ENCODE measurements at places on chromosomes 11 and 22.

DNA sequence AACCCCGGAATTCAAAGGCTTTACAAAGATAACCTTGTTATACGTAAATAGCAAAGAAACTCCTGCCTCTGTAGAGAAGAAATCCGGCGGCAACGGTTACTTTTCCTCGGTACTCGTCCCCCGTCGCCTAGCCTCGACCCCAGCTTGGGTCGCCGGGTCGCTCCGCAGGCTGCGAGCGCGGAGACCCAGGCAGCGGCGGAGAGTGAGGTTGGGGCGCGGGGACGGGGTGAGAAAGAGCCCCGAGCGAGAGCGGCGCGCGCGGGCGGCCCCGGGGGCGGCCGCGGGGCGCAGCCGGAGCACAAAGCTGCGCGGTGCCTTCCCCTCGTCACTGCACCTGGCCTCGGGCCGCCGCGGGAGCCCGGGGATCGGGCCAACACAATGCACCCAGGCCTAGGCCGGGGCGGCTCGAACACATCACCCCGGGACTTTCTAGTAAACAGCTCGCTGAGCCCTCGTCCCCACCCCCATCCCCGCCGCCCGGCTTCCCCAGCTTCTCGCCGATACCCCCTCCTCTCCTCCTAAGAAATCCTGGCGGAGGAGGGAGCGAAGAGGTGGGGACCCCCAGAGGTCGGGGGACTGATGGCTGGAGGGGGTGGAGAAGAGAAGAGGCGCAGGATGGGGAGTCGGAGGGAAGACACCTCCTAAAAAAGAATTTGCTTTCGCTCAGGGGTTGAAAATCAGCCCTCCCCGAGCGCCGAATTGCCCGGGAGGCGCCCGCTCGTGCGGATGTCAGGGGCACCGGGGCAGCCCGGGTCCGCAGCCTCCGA is 845 bp downstream of the MPPED2 start:
- DNase-seq, result no peak

GRCh38 chr11:8723711-8724110 is 41.1 kb downstream of the RPL27A start:
- no peak for DNase-seq

DNA sequence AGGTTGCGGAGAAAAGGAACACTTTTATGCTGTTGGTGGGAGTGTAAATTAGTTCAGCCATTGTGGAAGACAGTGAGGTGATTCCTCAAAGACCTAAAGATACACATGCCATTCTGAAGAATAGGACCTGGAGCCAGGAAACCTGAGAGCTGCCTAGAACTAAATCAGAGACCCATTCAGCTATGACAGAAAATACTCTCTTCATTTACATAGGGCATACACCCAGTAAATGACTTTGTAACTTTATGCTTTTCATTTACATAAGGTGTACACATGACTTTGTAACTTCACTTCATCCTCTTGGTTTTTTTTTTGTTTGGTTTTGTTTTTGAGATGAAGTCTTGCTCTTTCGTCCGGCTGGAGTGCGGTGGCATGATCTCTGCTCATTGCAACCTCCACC is 25.1 kb upstream of the APLNR start:
- no peak for DNase-seq

DNA sequence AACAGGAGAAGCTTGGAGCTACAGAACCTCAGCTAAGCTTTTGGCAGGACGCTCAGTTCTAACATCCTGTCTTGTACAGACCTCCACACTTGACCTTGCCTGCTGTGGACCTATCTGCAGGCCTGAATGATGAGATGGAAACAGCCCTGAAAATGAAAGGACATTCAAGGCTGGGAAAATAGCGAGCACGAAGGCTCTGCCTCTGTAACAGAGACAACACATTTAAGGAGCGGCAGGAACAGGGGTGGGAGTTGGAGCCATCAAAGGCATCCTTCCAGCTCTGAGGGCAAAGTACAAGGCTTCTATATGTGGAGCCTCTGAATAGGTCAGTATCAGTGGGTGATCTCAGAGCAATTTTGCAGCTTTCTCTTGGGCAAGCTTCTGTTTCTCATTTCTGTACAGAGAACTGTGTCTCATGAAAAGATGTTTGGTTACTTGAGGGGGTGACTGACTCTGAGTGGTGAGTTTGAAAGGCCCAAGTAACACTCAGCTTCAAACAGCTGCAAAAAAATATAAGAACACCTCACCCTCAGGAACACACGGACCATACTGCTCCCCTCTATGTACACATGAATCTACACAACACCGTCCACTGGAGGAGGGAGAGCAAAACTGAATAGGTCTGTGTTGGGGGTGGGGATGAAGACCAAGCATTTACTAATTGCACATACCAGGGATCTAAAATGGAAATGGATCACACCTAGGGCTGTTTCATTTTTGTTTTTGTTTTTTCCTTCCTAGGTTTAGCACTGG is 101.6 kb downstream of the CCDC81 start:
- DNase-seq, result no peak

DNA sequence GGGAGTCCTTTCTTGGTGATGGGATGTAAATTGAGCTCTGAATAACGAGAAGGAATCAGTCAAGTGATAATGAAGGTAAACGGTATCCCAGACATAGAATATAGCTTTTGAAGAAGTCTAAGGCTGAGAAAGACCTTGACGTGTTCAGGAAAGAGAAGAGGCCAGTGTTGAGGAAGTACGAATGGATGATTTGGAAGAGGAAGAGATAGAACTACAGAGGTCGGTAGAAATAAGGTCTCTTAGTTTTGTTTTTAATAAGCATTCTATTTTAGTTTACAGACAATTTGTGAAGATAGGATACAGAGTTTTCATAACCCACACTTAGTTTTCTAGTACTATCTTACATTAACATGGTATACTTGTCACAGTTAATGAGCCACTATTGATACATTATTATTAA is 1598.1 kb downstream of the FAM181B start:
- DNase-seq, result no peak

- peak; percentile 27 for DNase-seq
Measured at GRCh38 chr11:125935618-125936199, 10.1 kb upstream of the VSIG10L2 start.

DNA sequence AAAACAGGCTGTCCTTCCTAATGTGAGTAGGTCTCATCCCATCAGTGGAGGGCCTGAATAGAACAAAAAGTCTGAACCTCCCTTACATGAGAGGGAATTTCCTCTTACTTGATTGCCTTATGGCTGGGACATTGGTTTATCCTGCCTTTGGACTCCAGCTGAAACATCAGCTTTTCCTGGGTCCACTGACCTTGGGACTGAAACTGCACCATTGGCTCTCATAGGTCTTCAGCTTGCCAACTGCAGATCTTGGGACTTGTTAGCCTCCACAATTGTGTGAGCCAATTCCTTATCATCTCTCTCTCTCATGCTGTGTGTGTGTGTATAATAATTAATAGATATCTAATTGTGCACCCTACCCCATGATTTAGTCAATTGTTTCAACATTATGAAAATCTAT is 375.3 kb upstream of the DDI1 start:
- DNase-seq, result no peak

DNA sequence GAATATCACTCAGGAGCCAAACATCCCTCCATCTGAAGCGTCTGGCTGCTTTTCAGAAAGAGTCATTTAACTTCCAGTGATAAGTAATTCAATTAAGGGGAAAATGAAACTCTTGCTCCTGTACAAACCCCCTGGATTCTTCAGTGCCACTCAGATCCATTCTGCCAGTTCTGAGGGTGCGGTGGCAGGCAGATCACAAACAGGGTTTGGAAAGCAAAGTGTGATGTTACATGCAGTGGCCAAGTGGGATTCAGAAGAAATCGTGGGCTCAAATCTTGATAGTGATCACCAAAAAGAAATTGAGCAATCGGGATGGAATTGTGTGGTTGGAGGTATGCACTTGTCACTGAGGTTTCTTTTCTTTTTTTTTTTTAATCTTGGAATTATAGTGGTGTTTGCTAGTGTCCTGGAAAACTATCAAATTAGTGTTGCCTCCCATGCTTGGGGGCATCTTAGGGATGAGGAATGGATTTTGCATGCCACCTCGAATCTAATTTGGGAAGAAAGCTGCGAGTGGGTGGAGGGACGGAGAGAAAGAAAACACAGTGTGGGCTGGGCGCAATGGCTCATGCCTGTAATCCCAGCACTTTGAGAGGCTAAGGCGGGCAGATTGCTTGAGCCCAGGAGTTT is 22.5 kb upstream of the RTL6 start:
- DNase-seq, result no peak

DNA sequence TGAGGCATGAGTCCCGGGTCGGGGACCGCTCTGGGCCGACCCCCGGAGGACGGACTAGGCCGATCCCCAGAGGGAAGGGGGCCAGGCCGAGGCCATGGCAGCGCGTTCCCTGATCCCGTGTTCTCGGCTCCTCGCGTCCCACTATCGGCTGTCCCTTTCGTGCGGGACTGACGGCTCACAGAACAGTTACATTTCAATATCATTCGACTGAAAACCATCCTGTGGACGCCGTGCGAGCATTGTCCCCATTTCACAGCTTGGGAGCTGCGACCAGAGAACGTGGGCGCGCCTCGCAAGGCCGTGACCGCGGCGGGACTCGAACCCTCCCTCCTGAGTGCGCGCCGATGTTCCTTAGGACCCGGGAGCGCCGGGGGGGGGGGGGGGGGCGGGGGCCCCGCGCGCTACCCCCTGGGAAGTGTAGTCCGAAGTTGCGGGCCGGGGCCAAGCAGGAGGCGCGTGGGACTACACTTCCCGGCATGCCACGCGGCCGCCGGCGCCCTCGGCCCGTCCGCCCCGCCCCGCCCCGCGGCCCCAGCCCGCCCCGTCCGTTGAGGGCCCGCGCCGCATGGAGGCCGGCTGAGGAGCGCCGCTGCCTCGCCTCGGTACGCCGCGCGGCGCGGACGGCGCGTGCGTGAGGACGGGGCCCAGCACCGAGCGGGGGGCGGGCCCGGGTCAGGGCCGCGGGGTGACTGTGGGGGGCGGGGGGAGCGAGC is at the start of gene TRABD:
Gene TRABD (plus strand): TSS at position 539 of the 713 bp plus-strand sequence. CDS start 7,148 bp downstream, outside the sequence.
- DNase-seq, result peak; percentile 67
